ENCODE measurements at places on chromosomes 7 and 10. TPM values are rescaled to one million over a fixed set of nuclear protein-coding genes. Genes with fewer than 3 reads are reported as not detected.

The GPR141 gene
- total RNA-seq: not detected

The PRPF18 gene
- total RNA-seq: 28.2 TPM

The FEZF1 gene
- total RNA-seq: 0.17 TPM

The FAM131B gene
- 0.06 TPM for total RNA-seq

Data from NCI-H460 (cell line).